ENCODE measurements at places on chromosomes 3 and 15. TPM values are rescaled to one million over a fixed set of nuclear protein-coding genes. Genes with fewer than 3 reads are reported as not detected.

The STRIT1 gene
- total RNA-seq: not detected

The CLSTN2 gene
- total RNA-seq: 0.02 TPM

The ST6GAL1 gene
- total RNA-seq: 3.9 TPM

The MINAR1 gene
- total RNA-seq: 0.61 TPM

The EFCC1 gene
- total RNA-seq: not detected

The CTXND1 gene
- not detected for total RNA-seq

The DVL3 gene
- 22.2 TPM for total RNA-seq

The GAP43 gene
- 0.15 TPM for total RNA-seq

The RCCD1 gene
- total RNA-seq: 37.6 TPM

The SNX33 gene
- total RNA-seq: 11.9 TPM

The SEMA7A gene
- total RNA-seq: 1.3 TPM

The SKOR1 gene
- total RNA-seq: 0.05 TPM

The HAPLN3 gene
- total RNA-seq: 27.6 TPM

The TMCO5A gene
- not detected for total RNA-seq

The PPP1R14D gene
- not detected for total RNA-seq

The CDHR4 gene
- total RNA-seq: 0.17 TPM

The EIF1B gene
- total RNA-seq: 55.1 TPM

The TNK2 gene
- 23.0 TPM for total RNA-seq

The CAND2 gene
- total RNA-seq: 0.37 TPM

The TMEM207 gene
- not detected for total RNA-seq

The STAC gene
- total RNA-seq: 2.2 TPM

The ARID3B gene
- 3.3 TPM for total RNA-seq

The DPPA2 gene
- total RNA-seq: not detected

The CD80 gene
- not detected for total RNA-seq

The ACSBG1 gene
- 0.15 TPM for total RNA-seq

The PTX3 gene
- 1.8 TPM for total RNA-seq

The ETFA gene
- total RNA-seq: 260 TPM

The CHST13 gene
- 0.83 TPM for total RNA-seq

The TM6SF1 gene
- 0.07 TPM for total RNA-seq

The AGTR1 gene
- 0.77 TPM for total RNA-seq

The ANKRD34C gene
- not detected for total RNA-seq

The SLCO3A1 gene
- 20.6 TPM for total RNA-seq

The CCR1 gene
- not detected for total RNA-seq

The DUT gene
- total RNA-seq: 113 TPM

The RTP1 gene
- not detected for total RNA-seq

The LRRC34 gene
- total RNA-seq: not detected

The SLC22A14 gene
- 0.05 TPM for total RNA-seq

The ROBO2 gene
- total RNA-seq: not detected

The SOX14 gene
- total RNA-seq: not detected

The ZNF501 gene
- total RNA-seq: not detected

The FRMD4B gene
- 0.93 TPM for total RNA-seq

The EFL1 gene
- total RNA-seq: 20.8 TPM

The LMAN1L gene
- not detected for total RNA-seq

The PCNP gene
- 100 TPM for total RNA-seq

The PARP6 gene
- 49.4 TPM for total RNA-seq

The CCDC54 gene
- not detected for total RNA-seq

The ATP13A5 gene
- not detected for total RNA-seq

The GUCA1C gene
- not detected for total RNA-seq

The LMOD3 gene
- total RNA-seq: not detected

The ARIH2 gene
- 52.5 TPM for total RNA-seq

The PRSS50 gene
- total RNA-seq: not detected

The ARHGAP31 gene
- 0.75 TPM for total RNA-seq

The REC114 gene
- not detected for total RNA-seq

The ISG20 gene
- 33.0 TPM for total RNA-seq

The TMOD2 gene
- total RNA-seq: 2.0 TPM

Measured in A549 treated with Hydrocortisone at 1 μM for 4 hours (cell line).